ENCODE measurements at places on chromosomes 3 and 15.

GRCh38 chr15:75666823-75667501 lies 19.2 kb downstream of the SNX33 start:
- DNase-seq: no peak

DNA sequence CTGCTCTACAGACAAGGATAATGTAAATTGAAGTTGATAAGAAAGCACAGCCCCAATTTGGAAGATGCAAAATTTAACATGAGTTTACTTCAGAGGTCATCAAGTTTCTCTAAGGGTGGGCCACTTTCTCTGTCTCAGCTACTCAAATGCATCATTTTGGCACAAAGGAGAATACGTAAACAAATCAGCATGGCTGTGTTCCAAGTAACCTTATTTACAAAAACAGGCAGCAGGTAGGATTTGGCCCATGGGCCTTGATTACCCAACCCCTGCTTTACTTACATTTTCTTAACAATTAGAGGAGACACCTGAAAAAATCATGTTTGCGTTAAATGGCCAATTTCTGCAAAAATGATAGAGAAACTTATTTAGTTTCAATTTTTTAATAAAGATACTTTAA lies 181.7 kb downstream of the GBE1 start:
- no peak for DNase-seq

- DNase-seq: no peak
These were observed 108.3 kb downstream of the VGLL4 start for GRCh38 chr3:11535243-11535960.

GRCh38 chr3:178117641-178118040 lies 418.6 kb upstream of the KCNMB2 start:
- no peak for DNase-seq

- DNase-seq: no peak
These were observed 20.9 kb downstream of the CD276 start for GRCh38 chr15:73704869-73705645.

DNA sequence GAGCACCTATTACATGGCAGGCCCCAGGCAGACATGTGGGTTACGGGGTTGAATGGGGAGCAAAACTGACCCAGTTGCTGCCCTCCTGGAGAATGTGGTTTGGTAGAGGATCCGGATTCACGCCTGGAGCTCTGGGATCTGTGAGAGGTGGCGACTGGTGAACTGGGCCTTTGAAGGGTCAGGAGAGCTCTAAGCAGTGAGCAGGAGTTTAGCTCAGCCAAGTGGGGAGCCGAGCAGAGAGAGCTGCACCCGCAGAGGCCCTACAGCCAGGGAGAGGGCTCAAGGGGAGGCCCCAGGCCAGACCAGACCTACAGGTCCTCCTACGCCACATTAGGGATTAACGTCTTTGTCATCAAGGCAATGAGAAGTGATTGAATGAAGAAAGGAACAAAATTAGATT lies 179.8 kb upstream of the TLE3 start:
- DNase-seq: no peak

DNA sequence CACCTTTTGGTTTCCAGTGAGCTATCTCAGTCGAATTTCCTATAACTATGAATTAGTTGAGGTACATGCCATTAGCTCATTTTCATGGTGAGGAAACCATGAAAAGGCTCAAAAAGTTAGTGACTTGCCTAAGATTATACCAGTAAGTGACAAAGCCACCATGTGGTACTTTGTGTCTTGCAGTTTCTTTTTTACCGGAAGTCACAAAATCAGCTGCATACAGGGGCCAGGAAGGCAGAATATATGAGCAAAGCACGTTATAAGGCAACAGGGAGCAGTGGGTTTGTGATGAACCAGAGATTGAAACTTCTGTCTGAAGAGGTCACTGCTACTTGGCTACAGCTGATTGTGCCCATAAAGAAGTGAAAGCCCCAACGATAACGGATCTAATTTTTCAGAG lies 50.3 kb downstream of the CMTM8 start:
- DNase-seq: no peak

DNA sequence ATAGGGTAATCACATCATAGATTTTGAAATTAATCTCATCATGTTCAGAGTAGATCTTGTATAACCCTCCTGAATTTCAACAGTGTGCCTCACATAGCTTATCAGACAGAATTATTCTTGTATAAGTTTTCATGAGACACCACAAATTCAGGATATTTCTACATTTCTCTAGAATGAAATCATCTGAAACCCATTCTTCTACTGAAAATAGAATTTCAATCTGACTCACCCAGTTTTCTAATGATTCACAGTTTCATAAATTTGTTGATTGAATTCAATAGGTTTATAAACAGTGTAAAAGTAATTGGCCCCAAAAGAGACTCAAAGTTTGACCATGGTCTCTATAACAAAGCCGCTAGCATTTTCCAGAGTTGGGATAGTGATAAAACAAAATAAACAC lies 1082.6 kb upstream of the EPHA6 start:
- no peak for DNase-seq

DNA sequence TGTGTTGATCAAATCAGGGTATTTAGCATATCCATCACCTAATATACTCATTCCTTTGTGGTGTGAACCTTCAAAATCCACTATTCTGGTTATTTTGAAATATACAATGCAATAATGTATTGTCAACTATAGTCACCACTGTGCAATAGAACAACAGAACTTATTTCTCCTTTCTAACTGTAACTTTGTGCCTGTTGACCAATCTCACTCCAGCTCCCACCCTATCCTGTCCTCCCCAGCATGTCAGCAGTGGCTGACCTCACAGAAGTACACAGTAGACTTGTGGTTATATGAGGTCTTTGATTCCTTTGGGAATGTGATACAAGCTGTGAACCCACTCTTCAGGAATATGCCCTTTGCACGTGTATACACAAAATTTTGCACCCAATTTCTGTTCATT lies 64.2 kb downstream of the ECT2 start:
- no peak for DNase-seq

- no peak for DNase-seq
These were observed 66.5 kb downstream of the MDFIC2 start for GRCh38 chr3:70245746-70246525.

GRCh38 chr3:12437861-12438260 lies 46.4 kb upstream of the TSEN2 start:
- no peak for DNase-seq

DNA sequence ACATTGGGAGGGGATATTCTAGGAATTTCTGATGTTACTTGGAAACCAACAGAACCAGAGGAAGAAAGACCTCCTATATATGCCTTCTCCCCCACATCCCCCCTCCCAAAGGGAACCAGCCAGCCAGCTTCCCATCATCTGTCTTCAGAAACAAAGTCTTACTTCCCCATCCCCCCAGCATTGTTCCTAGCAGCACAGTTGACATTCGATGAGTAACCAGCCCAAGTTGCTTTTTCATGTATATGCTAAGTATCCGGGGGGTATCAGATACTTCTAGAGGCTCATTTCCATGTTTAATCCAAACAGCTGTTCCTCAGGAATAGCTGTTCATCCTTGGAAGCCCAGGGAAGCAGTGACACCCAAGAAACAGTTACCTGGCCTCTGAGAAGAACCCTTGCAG lies 16.0 kb downstream of the RMDN3 start:
- no peak for DNase-seq

- no peak for DNase-seq
These were observed 204.7 kb upstream of the GAP43 start for GRCh38 chr3:115418583-115418982.

GRCh38 chr3:70813311-70813710 lies 500.9 kb upstream of the MDFIC2 start:
- DNase-seq: no peak

DNA sequence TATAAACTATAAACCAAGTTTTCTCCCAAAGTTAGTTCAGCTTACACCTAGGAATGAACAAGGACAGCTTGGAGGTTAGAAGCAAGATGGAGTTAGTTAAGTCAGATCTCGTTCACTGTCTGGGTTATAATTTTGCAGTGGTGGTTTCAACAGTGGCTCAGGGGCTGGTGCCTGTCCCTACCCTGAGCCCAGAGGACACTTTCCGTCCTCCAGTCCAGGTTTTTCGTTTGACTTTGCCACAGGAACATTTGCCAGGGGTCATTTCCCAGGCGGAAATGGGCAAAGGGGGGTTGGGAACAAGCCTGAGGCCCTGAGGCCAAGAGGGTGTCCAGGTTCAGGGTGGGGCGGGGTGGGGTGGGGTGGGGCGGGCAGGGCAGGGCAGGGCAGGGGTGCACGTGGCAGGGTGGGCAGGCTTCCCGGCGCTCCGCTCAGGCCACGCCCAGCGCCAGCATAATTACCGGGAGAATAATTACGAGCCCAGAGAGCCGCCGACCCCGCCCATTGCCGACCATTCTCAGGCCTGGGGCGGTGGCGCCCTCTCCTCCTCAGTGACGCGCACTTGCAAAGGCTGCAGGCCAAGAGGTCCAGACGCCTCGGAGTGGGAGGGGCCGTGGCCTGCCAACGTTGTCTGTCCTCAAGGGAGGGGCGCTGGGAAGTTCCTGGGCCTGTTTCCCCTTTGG lies 70.4 kb downstream of the KLF13 start:
- DNase-seq: no peak

DNA sequence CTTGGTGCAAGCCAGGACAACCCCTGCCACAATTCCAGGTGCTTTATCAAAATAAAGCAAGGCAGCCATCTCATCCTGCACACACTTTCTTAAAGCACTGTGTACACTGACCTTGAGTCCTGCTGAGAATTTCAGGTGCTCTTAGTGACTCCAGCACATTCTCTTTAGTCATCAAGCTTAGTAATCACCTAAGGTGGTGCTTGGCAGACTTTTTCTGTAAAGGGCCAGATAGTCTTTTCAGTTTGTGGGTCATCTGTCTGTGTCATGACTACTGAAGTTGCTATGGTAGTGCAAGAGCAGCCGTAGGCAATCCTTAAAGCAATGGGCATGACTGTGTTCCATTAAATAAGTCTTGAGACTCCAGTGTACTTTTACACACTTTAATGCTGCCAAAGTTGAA lies 36.4 kb downstream of the RIOX2 start:
- no peak for DNase-seq

DNA sequence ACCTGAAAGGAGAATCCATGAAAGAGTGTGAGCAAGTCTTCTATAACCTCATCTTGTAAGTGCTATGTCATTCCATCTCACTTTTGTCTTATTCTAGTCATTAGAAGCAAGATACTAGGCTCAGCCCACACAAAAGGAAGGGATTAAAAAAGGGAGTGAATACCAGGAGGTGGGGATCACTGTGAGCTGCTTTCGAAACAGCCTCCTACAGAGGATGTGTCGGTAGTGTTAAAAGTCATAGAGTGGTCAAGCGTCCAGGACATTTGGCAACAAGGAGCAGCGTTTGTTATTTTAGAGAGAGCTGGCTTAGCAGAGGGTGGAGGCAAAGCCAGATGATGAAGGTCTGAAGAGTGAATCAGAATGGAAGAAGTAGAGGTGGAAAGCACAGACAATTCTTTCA lies 11.7 kb upstream of the ZNF148 start:
- DNase-seq: no peak

DNA sequence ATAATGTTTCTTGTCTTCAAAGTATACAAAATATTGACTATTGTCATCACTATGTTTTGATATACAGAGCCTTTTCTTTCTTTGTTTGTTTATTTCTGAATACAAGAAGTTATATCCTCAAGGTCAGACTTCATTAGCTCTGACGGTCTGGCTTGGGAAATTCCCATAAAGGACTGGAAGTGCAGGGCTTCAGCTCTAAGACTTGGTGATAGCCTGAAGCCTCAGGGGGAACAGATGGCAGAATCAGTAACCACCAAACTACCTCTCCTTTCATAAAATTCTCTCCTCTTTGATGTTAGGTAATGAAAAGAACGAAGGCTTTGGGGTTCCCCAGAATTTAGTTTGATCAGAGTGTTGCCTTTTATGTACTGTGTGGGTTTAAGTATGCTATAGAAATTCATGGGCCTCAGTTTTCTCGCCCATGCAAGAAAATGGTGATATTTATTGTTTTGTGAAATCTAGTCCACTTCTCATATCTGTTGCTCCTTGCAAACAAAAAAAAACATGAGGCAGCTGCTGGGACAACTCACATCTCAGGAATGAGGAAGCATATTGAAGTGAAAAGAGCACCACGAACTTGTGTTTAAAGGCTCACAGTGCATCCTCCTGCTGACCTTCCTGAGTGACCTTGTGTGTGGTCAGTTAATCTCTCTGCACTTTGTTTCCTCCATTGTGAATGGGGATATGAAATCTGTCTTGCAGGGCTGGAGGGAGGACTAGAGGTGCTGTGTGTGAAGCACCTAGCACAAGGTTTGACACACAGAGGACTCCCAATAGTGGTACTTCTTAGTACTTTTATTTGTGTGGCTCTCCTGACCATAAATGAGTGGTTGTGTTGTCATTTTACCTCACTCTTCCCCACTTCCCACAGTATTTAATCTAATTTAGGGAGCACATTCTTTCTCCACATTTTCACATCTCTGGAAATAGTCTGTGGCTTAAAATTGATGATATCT lies 569.8 kb upstream of the IL12A start:
- no peak for DNase-seq

DNA sequence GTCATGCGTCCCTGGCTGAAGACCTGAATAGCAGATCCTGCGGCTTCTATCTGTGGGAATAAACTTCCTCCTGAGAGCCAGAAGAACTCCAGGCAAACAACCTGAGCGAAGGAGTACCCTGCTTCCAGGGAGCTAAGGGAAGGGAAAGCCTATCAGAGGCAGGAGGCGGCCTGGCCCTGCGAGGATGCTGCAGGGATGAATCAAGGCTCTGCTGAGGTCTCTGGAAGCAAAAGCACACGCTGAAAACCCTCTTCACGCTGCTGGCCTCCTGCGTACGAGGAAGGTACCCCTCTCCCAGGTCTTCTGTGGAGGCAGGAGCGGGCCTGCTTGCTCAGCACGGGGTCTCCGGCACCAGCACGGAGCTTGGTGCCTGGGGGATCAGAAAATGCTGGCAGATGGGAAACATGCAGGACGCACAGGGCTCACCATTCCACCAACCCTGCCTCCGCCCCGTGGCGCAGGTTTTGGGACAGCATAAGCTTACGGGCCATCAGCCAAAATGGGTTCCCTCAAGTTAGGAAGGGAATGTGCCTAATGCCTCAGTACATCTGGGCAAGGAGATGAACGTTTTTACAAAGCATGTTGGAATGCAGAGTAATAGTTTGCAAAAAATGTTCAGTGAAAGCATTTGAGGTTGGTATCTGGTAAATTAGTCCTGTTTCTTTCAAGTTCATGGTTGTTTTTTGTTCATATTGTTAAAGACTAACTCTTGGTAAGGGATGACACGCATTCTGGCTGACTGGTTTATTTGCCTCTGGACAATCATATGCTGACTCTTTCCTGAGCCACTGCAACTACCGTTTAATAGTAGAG lies 72.3 kb downstream of the CHSY1 start:
- DNase-seq: no peak

- DNase-seq: no peak
These were observed 270.0 kb downstream of the NAALADL2 start for GRCh38 chr3:175129126-175129525.

All from stimulated activated CD8-positive, alpha-beta memory T cell treated with anti-CD3 and anti-CD28 coated beads, Interleukin-7, amount 100 ng/mL, for 1 hour (primary cell).